ENCODE measurements at places on chromosomes 3 and 15. TPM values are rescaled to one million over a fixed set of nuclear protein-coding genes. Genes with fewer than 3 reads are reported as not detected.

SRGAP3 gene
- 1.5 TPM for total RNA-seq

- H3K36me3 ChIP-seq, result no peaks in the 10 kb centered on the region
- DNase-seq, result peak; percentile 90
Measured at GRCh38 chr15:38072348-38073177, 138.1 kb downstream of the TMCO5A start.

- peaks cover 7% of the 10 kb centered on the region for H3K27me3 ChIP-seq
- H3K36me3 ChIP-seq, result no peaks in the 10 kb centered on the region
- no peaks in the 10 kb centered on the region for H3K4me1 ChIP-seq
- H3K27ac ChIP-seq, result no peak overlapping the region
- H3K4me3 ChIP-seq, result no peak overlapping the region
Measured at GRCh38 chr15:68025835-68026424, 28.2 kb upstream of the PIAS1 start.

LTK gene
- 0.50 TPM for total RNA-seq

DNA sequence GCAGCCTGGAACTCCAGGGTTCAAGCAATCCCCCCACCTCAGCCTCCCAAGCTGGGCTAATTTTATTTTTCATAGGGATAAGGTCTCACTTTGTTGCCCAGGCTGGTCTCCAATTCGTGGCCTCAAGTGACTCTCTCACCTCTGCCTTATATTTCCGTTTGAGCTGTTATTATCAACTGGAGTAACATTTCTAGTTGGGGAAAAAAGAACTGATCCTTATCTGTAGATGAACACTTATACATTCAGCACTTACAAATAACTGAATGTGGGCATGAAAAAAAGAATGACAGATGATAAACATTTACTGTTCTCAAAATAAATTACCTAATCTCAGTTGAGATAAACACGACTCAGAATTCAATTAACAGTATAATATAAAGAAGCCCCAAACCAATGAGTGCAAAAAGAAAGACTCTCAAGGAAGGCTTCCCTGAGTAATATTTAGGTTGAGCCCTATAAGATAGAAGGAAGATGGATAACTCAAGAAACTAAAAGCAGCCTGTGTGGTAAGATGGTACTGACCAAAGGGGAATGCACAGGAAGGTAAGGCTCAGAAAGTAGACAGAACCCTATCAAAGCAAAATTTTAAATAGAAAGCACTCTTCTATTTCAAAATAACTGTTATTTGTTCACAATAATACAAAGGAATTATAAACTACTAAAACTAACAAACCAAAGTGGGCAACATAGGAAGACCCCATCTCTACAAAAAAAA, 11.8 kb downstream of the UBE3A start:
- H3K27me3 ChIP-seq, result no peaks in the 10 kb centered on the region
- no peak for DNase-seq
- peaks cover 4% of the 10 kb centered on the region for H3K36me3 ChIP-seq
- H3K4me3 ChIP-seq, result no peak overlapping the region
- H3K4me1 ChIP-seq, result peaks cover 41% of the 10 kb centered on the region

GPR62 gene
- not detected for total RNA-seq

DNA sequence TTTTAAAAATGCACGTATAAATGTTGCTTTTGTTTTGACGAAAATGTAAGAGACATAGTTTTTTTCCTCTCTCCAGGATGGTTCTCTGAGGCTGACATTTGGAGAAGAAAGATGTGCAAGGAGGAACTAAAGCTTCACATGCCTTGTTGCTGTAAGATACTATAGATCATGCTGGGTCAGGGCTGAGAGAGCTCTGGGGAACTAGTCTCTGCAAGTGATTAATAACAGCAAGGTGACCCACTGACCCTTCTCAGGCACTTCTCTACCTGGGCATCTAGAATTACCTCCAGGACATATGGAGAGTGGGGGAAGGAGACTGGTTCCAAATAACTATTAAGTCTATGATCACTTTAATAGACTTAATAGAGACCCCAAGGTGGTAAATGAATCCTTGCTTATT, 246.0 kb downstream of the KBTBD8 start:
- H3K4me1 ChIP-seq, result no peaks in the 10 kb centered on the region
- no peaks in the 10 kb centered on the region for H3K36me3 ChIP-seq
- no peaks in the 10 kb centered on the region for H3K27me3 ChIP-seq
- H3K27ac ChIP-seq, result no peak overlapping the region
